ENCODE measurements at places on chromosomes 13 and 19.

GRCh38 chr19:46232029-46232428 lies 2.5 kb downstream of the IGFL1 start:
- DNase-seq, result no peak

DNA sequence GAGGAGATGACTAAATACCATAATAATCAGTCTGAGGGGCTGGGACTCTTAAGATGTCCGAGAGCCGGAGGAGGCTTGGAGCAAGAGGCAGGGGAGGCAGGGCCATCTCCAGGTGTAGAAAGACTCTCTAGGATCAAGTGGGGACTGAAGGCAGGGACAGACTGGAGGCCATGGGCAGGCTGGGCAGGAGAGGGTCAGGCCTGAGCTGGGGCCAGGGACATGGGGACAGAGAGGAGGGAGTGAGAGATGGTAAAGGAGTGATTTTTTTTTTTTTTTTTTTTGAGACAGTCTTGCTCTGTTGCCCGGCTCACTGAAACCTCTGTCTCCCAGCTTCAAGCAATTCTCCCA lies 2.2 kb downstream of the JOSD2 start:
- no peak for DNase-seq

- DNase-seq, result no peak
Observed at GRCh38 chr19:58578012-58578925, 5.1 kb upstream of the MZF1 start.

- DNase-seq, result peak; percentile 43
Observed at GRCh38 chr19:38506723-38507550, 73.4 kb downstream of the RYR1 start.

GRCh38 chr13:41955605-41956004 lies 5.3 kb downstream of the VWA8 start:
- DNase-seq, result no peak

DNA sequence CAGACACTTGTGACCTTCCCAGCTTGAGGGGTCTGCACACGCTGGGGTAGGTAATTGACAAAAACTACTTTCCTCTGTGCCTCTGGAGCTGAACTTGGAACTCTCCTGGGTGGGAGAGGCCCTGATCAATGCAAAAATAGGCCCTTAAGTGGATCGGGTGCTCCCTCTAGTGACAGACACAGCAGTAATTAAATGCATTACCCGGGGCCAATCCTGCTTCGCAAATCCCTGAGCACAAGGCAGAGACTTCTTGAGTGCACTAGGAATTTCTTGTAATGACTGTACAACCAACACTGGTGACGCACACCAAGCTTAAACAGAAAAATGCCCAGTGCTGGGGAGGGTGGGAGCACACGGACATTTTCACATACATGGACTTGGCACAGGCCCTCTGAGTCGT lies 10.6 kb upstream of the UBE2S start:
- DNase-seq, result peak; percentile 79

DNA sequence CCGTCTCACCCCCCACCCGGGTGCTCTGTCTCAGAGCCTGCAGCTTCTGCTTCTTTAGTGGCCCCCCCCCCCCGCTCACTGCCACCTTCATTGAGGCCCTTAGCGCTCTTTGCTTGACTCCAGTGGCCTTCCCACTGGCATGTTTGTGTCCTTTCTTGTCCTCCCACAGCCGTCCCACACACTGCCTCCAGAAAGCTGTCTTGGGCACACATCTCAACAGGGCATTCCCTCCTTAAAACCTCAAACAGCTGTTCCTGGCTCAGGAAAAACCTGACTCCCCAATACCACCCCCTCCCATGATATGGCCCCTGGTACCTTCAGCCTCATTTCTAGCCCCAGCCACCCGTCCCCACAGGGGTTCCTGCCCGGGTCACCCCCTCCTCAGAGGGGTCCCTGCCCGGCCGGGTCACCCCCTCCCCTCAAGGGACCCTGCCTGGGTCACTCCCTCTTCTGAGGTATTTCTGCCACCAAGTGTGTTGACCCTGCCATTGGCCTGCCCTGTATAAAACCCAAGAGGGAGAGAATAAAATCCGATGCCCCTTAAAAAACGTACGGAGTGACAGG lies 8.9 kb downstream of the B3GLCT start:
- no peak for DNase-seq

DNA sequence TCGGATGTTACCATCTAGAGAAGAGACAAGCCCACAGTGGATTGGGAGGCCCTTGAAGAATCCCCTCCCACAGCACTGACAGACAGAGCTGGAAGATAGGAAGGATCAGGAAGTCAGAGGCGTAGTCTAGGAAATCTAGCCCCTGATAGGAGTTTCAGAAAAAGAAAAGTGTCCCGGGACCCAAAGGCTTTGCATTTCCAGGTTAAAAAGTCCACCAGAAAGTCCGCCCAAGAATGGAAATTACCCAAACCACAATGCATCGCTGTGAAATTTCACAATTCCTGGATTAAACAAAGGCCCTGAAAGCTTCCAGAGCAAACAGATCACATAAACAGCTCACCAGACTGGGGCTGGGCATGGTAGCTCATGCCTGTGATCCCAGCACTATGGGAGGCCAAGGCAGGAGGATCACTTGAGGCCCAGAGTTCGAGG lies 146.9 kb downstream of the KDM4B start:
- DNase-seq, result no peak
